ENCODE measurements at places on chromosomes 7 and 10.

- peak; percentile 44 for DNase-seq
- peaks cover 4% of the 10 kb centered on the region for H3K4me1 ChIP-seq
- H3K27ac ChIP-seq: no peak overlapping the region
- no peaks in the 10 kb centered on the region for H3K27me3 ChIP-seq
- no peaks in the 10 kb centered on the region for H3K36me3 ChIP-seq
Observed at GRCh38 chr7:80533287-80533686, 21.4 kb upstream of the GNAT3 start.

DNA sequence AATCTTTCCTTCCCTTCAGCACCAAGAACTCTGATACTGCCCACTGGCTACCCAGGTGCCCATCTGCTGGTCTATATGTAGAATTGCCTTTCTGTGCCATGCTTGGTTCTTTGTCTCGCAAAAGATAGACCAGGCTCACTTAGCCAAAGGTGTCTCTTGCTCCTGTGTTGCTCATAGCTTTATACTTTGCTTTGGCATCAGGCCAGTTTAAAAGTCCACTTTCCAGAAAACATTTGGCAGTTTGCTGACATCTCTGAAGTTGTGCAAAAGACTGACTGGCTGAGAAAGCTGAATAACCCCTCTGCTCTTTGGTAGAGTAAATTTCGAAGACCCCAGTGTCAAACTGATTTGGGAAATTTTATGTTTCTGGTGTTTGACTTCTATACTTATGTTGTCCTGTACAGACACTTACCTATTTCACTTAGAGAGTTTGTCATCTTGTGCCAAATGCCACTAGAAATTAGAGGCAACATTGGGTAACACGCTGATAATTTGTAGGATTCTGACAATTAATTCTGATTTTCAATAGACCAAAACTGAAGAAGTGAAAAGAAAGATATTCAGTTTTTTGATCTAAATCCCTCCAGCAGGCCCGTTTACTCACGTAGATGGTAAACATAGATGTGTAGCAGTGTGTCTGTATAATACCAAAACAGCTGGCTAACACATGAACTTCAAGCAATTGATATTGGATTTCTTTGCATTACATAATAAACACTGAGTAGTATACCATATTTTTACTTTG lies 91.1 kb downstream of the CPED1 start:
- no peaks in the 10 kb centered on the region for H3K36me3 ChIP-seq
- H3K27ac ChIP-seq: no peak overlapping the region
- H3K4me1 ChIP-seq: peaks cover 14% of the 10 kb centered on the region
- H3K27me3 ChIP-seq: no peaks in the 10 kb centered on the region
- H3K4me3 ChIP-seq: no peak overlapping the region

GRCh38 chr10:12391206-12391605 lies 41.9 kb downstream of the CAMK1D start:
- 0 out of 2 replicates have a peak, but pooled peaks cover 4% of the 10 kb centered on the region for H3K27me3 ChIP-seq
- no peak for DNase-seq
- H3K27ac ChIP-seq: no peak overlapping the region
- H3K4me1 ChIP-seq: peaks cover 3% of the 10 kb centered on the region
- no peaks in the 10 kb centered on the region for H3K36me3 ChIP-seq
- H3K4me3 ChIP-seq: no peak overlapping the region

GRCh38 chr7:1360521-1360971 lies 98.7 kb downstream of the MICALL2 start:
- peaks cover 24% of the 10 kb centered on the region for H3K27me3 ChIP-seq
- H3K4me1 ChIP-seq: no peaks in the 10 kb centered on the region
- H3K4me3 ChIP-seq: no peak overlapping the region

GRCh38 chr7:25726781-25727311 lies 425.2 kb upstream of the NFE2L3 start:
- peak overlapping the region; percentile 42 for H3K27ac ChIP-seq
- DNase-seq: no peak
- H3K4me1 ChIP-seq: peaks cover 10% of the 10 kb centered on the region
- no peak overlapping the region for H3K4me3 ChIP-seq

- H3K27ac ChIP-seq: peak overlapping the region; percentile 84
- peaks cover 18% of the 10 kb centered on the region for H3K4me1 ChIP-seq
- no peaks in the 10 kb centered on the region for H3K36me3 ChIP-seq
- DNase-seq: peak; percentile 52
Observed at GRCh38 chr10:110790913-110791506, 80.7 kb upstream of the PDCD4 start.

DNA sequence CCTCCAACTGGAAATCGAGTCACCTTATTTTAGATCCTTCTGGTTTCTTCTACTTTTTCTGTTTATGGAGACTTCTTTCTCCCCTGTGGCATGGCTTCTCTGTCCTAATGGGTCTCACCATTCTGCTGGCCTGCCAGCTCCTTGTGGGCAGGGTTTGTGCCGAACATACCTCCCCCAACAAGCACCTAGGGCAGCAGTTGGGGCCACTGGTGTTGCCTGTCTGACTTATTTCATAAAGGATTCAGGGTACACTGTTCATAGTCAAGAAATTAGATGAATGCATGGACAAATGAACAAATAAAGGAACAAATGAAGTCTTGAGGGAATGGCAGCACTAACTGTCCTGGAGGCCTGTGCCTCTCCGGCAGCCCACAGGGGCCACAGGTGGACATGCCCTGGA lies 55.6 kb upstream of the DOCK1 start:
- no peak overlapping the region for H3K4me3 ChIP-seq
- no peak overlapping the region for H3K27ac ChIP-seq
- no peaks in the 10 kb centered on the region for H3K27me3 ChIP-seq
- no peak for DNase-seq
- no peaks in the 10 kb centered on the region for H3K4me1 ChIP-seq

DNA sequence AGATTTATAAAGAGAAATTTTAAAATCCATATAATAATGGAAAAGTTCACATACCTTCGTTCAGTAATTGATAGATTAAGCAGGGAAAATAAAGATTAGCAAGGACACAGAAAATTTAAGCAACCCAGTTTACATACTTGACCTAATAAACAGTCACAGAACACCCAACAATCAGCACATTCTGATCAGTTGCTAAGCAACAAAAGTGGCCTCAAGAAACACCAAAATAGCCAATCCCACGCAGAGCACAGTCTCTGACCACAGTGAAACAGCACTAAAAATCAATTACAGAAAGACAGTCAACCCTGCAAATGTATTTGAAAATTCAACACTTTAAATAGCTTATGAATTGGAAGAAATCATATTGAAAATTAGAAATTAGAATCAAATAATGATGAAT lies 39.3 kb upstream of the DRGX start:
- no peak overlapping the region for H3K27ac ChIP-seq
- no peak for DNase-seq
- no peaks in the 10 kb centered on the region for H3K27me3 ChIP-seq

DNA sequence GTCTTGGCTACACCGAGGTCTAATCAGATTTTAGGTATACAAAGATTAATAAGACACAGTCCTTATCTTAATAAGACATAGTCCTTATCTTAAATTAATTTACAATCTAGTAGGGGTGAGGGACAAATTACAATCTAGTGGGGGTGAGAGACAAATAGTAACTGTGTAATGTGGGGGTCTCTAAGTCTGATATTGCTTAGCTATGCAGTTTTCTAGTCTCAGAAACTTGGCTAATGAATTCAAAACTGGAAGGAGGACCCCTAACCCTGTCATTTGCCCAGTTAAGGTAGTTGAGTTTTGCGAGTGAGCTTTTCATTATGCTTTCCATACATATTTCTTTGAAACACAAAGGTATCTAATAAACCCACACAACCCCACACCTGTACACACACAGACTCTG lies 136.1 kb downstream of the DPP6 start:
- H3K36me3 ChIP-seq: no peaks in the 10 kb centered on the region
- DNase-seq: no peak
- no peak overlapping the region for H3K4me3 ChIP-seq
- H3K4me1 ChIP-seq: no peaks in the 10 kb centered on the region
- no peak overlapping the region for H3K27ac ChIP-seq

DNA sequence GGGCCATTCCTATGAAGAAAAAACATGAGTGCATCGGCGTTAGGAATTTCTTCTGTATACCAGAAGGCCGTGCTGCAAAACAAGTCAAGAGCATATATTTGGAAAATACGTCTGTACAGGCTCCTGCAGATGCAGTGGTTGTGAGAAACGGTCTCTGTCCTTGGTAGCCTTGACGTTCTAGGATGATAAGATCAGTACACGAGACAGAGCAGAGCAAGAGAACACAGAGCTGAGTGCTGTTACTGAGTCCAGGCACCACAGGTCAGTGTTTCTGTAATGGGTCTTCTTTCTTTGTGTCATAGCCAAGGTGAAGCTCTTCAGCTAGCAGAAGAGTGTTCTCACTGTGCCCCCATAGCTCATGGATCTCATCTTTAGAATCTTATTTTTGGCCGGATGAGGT lies 62.8 kb downstream of the WDR37 start:
- H3K4me1 ChIP-seq: no peaks in the 10 kb centered on the region
- H3K4me3 ChIP-seq: no peak overlapping the region
- no peaks in the 10 kb centered on the region for H3K27me3 ChIP-seq
- no peak overlapping the region for H3K27ac ChIP-seq
- DNase-seq: no peak

- H3K4me3 ChIP-seq: no peak overlapping the region
- DNase-seq: no peak
- no peaks in the 10 kb centered on the region for H3K27me3 ChIP-seq
- H3K36me3 ChIP-seq: peaks cover 5% of the 10 kb centered on the region
Observed at GRCh38 chr10:48477141-48477540, 127.7 kb downstream of the ARHGAP22 start.

- no peak overlapping the region for H3K4me3 ChIP-seq
- H3K36me3 ChIP-seq: peaks cover 7% of the 10 kb centered on the region
- no peaks in the 10 kb centered on the region for H3K4me1 ChIP-seq
Observed at GRCh38 chr7:498678-499641, 20.7 kb downstream of the PDGFA start.

GRCh38 chr10:33067481-33067880 lies 109.5 kb upstream of the ITGB1 start:
- no peak overlapping the region for H3K4me3 ChIP-seq
- no peaks in the 10 kb centered on the region for H3K36me3 ChIP-seq
- peaks cover 14% of the 10 kb centered on the region for H3K4me1 ChIP-seq
- H3K27me3 ChIP-seq: no peaks in the 10 kb centered on the region
- no peak overlapping the region for H3K27ac ChIP-seq

DNA sequence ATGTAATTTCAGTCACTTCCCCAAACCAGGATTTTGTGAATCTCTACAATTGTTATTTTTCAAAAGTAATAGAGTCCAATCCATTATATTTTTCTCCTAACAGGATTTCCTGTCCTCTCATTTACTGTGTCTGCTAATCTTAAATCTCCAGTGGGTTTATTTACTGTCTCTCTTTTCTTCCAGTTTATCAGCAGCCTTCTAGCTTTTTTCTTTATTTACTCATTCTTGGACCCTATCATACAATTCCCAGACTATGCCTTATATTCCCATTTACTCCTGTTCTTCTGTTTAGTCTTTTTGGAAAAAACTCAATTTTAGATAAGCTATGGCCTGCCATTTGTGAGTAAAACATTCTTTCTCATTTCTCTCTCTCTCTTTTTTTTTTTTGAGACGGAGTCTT lies 94.7 kb downstream of the STK31 start:
- H3K27ac ChIP-seq: no peak overlapping the region
- H3K27me3 ChIP-seq: peaks cover 4% of the 10 kb centered on the region
- no peak for DNase-seq
- H3K36me3 ChIP-seq: no peaks in the 10 kb centered on the region

- H3K4me3 ChIP-seq: no peak overlapping the region
- DNase-seq: no peak
- H3K27ac ChIP-seq: no peak overlapping the region
- H3K27me3 ChIP-seq: no peaks in the 10 kb centered on the region
Observed at GRCh38 chr7:17619196-17619818, 320.9 kb downstream of the AHR start.

GRCh38 chr10:69359148-69359547 lies 57.6 kb downstream of the TACR2 start:
- no peak overlapping the region for H3K27ac ChIP-seq
- no peaks in the 10 kb centered on the region for H3K27me3 ChIP-seq
- H3K4me3 ChIP-seq: no peak overlapping the region
- DNase-seq: no peak
- peaks cover 21% of the 10 kb centered on the region for H3K4me1 ChIP-seq
- H3K36me3 ChIP-seq: peaks cover 3% of the 10 kb centered on the region

DNA sequence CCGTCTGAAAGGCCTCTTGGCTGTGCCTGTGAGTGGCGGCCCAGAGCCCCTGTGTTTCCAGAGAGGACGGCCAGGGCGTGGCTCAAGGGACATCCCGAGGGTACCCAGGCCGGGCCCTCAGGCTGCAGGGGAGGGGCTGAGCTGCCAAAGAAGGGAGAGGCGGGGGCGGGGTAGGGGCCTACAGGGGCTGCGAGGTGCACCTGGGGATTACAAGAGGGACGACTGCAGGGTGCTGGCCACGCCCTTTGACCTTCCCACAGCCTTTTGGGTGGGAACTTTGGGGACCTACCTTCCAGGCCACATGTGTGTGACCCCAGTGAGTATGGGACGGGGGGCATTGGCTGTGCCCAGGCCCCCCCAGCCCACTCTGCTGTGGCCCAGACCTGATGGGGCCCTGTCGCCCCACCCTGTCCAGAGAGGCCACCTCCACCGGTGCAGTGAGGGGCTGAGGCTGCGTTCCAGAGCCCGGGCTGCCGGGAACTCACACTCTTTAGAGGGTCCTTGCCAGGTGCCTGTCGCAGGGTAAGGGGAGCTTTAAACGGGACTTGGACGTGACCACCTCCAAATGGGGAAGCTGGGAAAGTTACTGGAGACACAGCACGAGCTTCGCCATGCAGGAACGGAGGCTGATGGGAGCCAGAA lies 19.0 kb upstream of the NKX6-2 start:
- H3K4me1 ChIP-seq: no peaks in the 10 kb centered on the region
- no peaks in the 10 kb centered on the region for H3K36me3 ChIP-seq
- no peak overlapping the region for H3K4me3 ChIP-seq
- DNase-seq: no peak
- H3K27ac ChIP-seq: no peak overlapping the region

- no peak overlapping the region for H3K27ac ChIP-seq
- H3K4me3 ChIP-seq: no peak overlapping the region
- H3K27me3 ChIP-seq: peaks cover 1% of the 10 kb centered on the region
- H3K4me1 ChIP-seq: no peaks in the 10 kb centered on the region
- H3K36me3 ChIP-seq: no peaks in the 10 kb centered on the region
Observed at GRCh38 chr7:2903682-2904162, 59.6 kb upstream of the GNA12 start.

- peaks cover 5% of the 10 kb centered on the region for H3K36me3 ChIP-seq
- H3K27ac ChIP-seq: peak overlapping the region; percentile 36
- DNase-seq: peak; percentile 88
- H3K4me1 ChIP-seq: peaks cover 7% of the 10 kb centered on the region
Observed at GRCh38 chr7:139936760-139937310, 107.8 kb downstream of the TBXAS1 start.

Measured in IMR-90 (cell line).